Activated CD4-positive, CD25-positive, alpha-beta regulatory T cell (primary cell): ENCODE measurements at places on chromosomes 7 and 10.

DNA sequence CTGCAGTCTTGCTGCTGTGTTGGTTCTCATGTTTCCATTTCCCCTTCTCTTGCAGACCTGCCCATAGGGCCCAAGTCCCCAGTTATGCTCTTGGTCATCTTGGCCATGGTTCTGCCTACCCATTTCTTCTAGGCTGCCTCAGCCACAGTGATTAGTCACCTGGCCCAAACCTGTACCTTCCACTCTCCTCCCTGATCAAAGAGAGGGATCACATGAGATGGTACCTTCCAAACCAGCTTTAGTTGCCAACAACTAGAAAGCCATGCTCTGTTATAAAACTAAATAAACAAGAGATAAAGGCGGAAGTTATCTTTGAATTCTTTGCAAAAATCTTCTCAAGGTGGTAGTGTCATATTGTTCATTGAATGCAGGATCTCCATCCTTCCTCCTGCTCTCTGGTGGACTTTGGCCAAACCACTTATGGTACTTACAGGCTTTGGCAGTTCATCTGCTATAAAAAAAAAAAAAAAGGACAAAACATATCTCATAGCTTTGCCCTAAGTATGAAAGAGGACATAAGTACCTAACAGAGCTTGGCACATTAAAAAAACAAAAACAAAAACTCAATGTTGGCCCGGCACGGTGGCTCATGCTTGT lies 25.8 kb downstream of the TACC2 start:
- DNase-seq: no peak

- no peak for DNase-seq
Observed at GRCh38 chr10:1316121-1316808, 260.1 kb downstream of the WDR37 start.

- DNase-seq: no peak
Observed at GRCh38 chr10:76342996-76343395, 911.6 kb downstream of the LRMDA start.

DNA sequence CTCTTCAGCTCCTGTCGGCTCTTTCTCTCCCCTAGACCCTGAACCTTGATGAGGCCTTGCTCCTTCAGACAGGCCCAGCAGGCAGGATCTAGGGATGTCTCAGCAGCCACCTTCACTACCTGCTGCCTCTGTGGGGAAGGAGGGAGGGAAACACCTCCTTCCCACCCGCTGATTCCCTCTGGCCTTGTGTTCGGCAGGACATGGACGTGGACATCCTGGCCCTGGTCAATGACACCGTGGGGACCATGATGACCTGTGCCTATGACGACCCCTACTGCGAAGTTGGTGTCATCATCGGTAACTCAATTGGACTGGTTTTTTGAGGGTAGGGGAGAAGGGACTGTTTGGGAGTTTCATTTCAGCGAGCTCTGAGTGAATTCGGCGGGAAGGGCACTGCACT lies 20.3 kb downstream of the HKDC1 start:
- DNase-seq: no peak

DNA sequence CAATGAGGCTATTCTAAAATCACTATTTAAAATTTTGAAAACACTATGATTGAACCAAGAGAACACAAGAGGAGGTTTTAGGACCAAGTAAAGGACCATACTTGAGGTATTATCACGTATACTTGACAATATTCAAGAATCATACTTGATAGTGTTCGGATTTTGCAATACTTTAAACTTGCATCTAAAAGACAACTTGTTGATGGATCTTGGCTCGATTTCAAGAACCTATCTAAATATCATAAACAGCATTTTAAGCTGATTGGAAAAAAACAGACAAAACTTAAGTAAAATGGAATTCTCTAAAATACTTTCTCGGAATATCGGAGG lies 1.3 kb downstream of the NAMPT start:
- DNase-seq: no peak

DNA sequence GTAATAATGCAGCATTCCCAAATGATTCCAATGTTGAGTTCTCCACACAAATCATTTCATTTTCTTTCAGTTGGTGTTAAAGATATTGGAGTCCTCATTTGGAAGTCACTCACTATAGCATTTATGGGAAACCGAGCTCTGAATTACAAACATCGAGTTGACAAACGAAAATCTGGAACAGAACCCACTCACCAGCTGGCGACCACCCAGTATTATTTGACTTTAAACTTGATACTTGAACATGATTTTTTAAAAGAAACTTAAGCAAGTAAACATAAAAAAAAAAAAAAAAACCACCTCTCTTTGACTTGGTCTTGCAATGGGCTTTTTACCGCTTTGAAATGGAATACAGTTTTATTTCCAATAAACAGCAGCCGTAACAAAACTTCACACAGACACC lies 576.6 kb upstream of the C7orf33 start:
- no peak for DNase-seq

DNA sequence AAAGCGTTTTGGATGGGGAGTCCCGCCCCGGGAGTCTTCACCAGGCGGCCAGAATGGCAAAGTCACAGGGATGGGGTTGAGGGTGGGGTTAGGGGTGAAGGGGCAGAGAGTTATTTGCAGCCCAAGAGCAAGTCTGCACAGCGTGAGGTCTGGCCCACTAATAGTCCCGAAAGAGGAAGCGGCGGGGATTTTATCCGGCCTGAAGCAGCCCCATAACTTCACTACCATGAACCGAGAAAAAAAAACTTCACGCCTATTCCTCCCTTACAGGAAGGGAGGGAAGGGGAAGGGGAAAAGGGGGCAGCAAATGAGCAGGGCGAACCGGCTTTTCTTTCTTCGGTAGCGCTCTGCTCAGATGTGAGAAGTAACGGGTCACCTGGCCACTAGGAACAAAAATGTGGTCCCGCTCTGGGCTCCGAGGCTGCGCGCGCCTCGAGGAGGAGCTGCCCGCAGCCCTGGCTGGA lies 712 bp downstream of the ITPRIP start:
- DNase-seq: no peak

DNA sequence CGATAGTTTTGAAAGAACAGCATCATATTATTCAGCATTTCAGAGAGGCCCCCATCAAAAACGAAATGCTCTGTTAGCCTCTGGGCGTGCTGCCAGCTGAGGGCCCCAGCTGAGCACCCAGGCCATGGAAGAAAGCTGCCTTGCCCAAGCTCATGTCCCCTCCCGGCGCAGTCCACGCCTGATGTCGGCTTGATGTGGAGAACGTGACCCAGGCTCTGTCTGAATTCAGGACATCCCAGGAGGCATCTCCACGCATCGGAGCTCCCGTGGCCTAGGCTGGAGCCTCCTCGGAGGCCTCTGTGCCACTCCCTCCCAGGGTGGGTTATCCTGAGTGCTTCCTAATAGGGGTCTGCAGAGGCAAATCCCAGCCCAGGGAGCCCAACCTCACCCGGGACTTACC lies 218.3 kb upstream of the AKR1E2 start:
- no peak for DNase-seq
